ENCODE measurements at places on chromosomes 2 and 18.

- DNase-seq, result no peak
These were observed 21.6 kb upstream of the AGFG1 start for GRCh38 chr2:227450311-227450841.

DNA sequence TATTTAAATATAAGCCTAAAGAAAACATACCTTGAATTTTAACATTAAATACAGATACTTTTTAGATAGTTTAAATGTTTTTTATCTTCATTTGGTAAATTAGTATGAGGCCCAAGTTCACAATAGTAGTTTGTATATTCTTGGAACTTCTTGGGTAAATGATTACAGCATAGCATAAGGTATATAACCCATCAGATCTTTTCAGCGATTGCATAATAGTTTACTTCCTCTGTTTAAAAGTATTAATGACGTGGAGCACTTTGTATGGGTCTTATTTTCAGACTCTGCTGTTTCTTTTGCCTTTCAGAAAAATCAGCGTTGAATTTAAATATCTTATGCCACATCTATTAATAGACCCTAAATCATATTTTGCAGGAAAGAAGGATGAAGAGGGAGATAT, 60.2 kb downstream of the CHRNA1 start:
- DNase-seq, result no peak

DNA sequence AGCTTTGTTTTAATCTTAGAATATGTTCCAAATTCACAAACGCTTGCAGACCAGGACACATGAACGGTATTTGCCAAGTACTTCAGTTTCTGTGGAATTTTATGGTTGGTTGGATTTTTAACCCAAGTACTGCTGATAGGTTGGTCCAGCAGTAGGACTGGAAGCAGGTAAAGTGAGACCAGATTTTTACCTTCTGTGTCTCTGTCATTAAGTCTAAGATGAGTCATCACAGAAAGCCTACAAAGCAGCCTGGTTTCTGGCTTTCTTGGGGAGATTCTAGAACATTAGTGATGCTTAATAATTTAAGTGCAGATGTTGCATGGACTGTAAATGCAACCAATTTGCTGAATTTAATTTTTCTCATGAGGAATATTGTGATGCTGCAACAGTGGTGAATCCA, 100.5 kb downstream of the SCG2 start:
- no peak for DNase-seq

DNA sequence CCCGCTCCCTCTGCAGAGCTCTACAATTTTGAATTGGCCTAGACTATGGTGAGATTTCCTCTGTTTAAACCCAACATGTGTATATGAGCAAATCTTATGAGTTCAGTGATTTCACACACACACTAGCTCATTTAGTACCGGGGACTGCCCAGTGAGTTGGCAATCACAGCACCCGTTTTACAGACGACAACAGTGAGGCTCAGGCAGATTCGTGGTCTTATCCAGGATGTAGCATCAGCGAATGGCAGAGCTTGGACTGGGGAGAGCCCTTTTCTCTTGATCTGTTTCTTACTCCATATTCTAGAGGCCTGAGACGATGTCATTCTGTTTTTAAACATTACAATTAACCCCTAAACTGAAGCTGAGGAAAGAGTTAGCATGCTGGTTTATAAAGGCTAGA, 419.9 kb downstream of the NBAS start:
- DNase-seq, result no peak

- peak; percentile 9 for DNase-seq
These were observed 94.2 kb downstream of the LRRC30 start for GRCh38 chr18:7325126-7325430.

DNA sequence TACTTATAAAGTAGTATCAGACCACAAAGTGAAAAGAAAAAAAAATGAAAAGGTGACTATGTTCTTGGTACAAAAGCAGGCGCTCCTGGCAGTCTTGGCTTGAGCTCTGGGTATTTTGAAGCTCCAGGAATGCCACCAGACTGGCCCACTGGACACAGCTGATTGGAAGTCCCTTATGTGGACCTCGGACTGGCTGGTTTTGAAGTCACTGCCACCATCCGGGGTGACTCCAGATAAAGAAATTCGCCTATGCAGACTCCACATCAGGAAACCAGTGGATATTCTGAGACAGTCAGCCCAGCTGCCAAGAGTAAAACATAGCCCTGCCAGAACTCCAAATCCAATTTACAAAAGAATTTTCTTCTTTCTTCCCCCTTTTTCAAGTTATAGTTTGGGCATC, 28.0 kb downstream of the ACKR3 start:
- DNase-seq, result no peak

GRCh38 chr2:38613126-38613848, 10.6 kb upstream of the HNRNPLL start:
- DNase-seq, result no peak

DNA sequence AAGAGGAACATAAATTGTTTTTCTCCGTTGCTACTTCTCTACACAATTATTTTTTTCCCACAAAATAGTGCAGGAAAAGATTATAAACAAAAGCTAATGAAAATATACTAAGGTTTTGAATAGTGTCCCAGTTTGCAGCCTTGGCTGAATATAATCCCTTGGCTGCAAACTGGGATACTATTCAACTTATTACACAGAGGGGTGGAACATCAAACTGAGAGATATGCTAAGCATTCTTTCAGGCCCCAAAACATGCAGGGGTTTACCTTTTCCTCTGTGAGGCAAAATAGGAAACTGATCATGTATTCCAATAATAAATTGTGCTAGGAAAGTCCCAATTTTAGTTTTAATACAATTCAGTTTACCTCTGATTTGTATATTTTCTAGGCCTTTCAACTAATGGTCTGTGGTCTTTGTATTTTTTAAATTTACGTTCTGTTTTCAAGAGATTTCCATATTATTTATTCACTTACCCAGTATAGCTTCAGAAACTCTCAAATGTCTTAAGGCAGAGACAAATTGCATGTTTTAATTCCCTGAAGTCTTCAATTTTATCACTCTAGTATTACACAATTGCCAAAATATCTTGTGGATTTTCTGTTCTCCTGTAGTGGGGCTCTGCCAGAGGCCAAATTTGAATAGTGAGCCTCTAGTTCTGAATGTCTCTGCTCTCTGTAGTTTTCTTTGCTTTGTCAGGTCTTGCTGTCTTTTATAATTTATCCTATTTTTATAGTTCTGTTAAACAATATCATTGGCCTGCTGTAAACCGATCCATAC, 63.9 kb downstream of the PPP1R1C start:
- no peak for DNase-seq

GRCh38 chr2:44097322-44097907, 71.3 kb upstream of the PPM1B start:
- DNase-seq, result no peak

DNA sequence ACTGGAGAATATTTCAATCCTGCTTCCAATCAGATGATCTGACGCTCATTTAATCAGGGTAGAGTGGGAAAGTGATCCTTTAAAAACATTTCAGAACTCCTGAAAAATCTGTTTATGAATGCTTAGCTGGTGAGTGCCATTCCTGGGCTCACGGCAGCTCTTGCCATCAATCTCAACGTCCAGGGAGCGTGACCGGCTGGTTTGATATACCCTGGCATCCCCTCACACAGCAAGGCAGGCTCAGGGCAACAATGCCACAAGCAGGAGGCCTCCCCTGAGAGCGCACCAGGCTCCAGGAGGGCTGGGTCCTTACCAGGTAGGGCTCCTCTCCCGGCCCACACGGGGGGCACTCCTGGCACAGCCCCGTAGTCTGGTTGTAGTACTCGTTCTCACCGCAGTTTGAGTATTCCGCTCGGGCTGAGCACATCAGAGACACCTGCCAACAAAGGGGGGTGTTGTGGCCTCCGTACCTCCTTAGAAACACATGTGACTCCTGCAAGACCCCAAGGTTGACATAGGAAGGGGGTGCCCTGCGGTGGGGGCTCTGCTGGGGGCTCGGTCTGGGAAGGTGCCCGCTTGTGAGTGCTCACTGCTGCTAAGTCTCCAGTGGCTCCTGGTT, 59.1 kb downstream of the EDAR start:
- no peak for DNase-seq

GRCh38 chr2:126988482-126988881, 89.8 kb downstream of the TEX51 start:
- DNase-seq, result no peak

GRCh38 chr2:230794497-230794896, 70.2 kb upstream of the ITM2C start:
- no peak for DNase-seq

- DNase-seq, result no peak
These were observed 40.1 kb upstream of the CAPN13 start for GRCh38 chr2:30847329-30847728.

GRCh38 chr2:69989009-69989408, 27.6 kb upstream of the ASPRV1 start:
- DNase-seq, result no peak

DNA sequence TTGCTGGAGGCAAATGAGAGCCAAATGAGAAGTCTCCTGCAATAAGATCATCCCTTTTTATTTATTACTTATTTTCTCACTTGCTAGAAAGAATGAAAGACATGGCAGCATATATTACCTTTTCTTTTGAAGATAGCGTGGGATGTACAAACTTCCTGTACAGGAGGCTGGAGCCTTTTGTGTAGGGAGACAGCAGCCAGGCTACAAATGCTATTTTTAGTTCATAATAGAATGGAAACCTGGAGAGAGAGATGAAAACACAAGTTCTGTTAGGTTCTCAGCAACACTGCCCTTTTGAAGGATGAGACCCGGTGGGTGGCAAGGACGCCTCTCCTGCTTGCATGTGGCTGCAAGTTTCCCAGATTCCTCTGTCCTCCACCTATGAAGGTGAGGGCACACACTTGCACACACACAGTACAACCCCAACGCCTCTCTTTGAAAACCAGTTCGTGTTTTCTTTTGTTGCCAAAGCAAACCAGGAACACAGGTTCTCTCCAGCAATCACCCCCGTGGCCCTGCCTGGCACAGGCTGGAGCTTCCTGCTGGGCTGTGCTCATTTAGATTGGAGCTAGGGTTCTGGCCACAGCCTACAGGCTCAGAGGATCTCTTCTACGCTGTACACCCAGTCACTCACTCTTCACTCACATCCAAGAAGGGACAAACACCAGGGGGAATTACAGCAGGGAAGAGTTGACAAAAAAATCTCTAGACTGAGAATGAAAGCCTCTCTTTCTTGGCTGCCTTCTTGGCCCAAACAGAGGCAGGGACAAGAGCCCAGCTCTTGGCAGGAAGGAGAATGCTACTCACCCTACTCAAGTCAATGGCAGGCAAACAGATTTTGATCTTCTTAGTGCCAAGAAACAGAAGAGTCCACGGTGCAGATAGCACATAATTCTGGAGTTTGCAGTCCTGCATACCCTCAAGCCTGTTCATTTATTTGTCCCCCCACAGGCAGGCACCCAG, 55.6 kb downstream of the MRPL35 start:
- no peak for DNase-seq

Measured in GDM1 (cell line).